ENCODE measurements at places on chromosomes 16 and 17.

DNA sequence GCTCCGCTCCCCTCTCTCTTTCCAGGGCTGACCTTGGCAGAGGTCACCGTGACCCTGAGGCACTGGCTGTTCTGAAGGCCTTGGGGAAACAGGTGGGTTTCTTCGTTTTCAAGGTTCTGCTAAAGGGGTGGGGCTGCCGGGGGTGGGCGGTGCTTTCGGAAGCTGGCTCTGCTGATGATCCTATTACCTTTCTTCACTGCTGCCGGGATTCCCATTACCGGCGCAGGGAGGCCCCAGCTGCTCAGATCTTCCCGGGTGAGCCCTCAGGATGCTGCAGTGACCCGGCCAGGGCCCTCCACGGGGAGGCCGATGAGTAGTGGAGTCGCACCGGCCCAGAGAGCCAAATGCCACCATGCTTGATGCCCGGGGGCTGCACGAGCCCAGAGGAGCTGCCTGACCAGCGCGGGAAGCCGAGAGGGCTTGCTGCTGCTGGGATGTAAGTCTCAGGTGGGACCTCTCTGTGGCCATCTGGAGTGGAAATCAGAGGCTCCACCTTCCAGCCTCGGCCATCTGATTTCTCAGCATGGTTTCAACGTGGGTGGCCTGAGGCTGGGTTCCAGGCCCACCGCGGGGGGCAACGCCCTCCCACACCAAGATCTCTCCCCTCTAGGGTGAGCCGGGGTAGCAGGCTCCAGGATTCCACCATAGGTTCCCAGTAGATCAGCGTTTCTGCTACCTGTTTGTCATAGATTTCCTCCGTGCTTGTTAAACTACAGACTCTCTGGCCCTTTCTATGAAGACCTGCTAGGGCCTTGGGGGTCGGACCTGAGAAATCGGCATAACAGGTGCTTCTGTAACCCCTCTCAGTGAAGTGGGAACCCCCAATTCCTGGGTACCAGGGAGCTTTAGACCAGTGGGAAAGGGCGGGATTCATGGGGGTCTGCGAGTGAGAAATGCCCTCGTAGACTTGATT is 21.6 kb upstream of the ADCY7 start:
- DNase-seq, result no peak

DNA sequence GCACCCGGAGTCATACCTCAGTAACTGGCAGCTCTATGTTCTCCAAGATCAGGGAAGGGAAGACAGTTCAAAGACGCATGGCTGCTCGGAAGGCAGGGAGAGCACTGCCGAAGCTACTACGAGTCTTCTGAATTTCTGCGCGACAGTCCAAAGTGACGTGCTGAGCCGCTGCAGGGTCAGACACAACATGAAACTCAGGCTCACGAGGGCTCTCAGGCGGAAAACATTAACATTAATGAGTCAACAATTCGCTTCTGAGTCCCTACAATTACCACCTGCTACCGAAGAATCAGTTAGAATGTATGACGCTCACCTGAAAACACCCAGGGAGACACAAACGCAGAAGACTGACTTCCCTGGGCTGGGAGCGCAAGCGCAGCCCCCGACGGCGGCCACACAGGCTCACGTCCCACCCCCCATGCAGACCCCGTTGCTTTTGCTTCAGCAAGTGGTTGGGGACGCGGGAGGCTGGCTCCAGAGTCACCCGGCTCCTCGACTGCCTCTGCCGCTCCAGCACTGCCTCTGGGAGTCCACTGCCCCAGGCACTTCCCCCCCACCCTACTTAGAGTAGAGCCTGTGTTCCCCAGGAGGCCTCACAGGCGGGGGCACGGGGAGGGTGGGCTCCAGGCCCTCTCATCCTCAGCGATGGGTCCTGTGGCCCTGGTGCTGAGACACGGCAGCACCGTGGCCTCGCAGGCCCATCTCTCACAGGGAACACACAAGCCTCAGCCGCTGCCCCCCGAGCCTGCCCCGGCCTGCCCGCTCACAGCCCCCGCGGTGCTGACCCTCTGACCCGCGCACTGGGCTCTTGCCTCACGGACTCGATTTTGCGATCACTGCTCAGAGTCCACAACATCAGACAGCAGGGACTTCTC is 38.9 kb downstream of the LMF1 start:
- no peak for DNase-seq

DNA sequence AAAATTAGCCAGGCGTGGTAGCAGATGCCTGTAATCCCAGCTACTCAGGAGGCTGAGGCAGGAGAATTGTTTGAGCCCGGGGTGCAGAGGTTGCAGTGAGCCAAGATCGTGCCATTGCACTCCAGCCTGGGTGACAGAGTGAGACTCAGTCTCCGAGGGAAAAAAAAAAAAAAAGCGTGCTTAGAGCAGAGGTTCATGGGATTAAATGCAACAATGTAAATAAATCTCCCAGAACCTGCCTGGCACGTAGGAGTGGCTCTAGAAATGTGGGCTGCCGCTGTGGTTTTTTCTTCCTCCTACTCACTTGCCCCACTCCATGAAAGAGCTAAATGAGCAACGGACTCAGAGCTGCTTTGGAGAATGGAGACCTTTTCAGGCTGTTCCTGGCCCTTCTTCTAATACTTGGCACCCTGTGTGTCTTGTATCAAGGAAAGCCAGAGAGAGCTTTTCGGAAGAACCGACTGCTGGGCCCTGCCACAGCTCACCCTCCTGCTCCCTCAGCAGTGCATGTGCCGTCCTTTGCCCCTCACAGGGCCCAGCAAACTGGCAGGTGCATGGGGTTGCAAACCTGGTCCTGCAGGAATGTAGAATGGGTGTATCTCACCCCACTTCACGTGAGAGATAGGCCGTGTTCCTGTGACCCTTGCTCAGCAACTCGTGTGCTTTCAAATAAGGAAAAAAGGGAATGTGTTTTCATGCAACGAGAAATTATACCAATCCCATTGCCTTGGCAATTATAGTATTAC is 52.0 kb downstream of the LDHD start:
- DNase-seq, result no peak

GRCh38 chr17:9004132-9004960 is 17.0 kb upstream of the NTN1 start:
- DNase-seq, result no peak

DNA sequence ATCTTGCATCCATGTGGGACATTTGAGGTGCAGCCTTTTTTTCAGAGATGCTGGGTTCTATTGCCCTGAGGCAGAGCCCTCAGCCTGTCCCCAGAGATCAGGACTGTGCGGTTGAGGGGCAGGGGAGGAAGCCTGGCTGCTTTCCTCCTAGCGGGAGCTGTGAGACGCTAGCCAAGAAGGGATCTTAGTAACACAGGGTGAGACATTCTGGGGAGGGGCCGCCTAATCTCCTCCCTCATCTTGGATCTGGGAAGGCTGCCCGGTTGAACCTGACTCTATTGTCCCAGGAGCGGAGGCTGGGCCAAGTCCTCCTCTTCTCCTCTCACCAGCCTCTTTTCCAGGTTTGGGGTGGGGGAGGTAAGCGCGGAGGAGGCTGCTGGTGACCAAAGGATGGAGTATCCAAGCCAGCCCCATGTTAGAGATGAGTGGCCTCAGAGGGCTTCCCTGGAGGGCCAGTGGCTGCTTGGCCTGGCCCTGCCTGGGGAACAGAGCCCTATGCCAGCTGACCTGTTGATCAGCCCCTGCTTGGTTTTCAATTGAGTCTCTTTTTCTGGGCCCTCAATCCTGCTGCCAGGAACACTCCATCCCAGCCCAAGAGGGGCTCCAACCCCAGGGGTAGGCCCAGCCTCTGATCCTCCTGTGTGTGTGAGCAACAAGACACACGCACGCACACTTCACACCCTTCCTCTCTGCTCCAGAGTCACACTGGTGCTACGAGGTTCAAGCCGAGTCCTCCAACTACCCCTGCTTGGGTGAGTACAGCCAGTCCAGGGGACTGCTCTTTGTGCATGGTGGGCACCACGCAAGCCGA is 5.0 kb downstream of the CA4 start:
- no peak for DNase-seq

- DNase-seq, result no peak
These were observed 34.2 kb upstream of the ABCA5 start for GRCh38 chr17:69361156-69361555.

DNA sequence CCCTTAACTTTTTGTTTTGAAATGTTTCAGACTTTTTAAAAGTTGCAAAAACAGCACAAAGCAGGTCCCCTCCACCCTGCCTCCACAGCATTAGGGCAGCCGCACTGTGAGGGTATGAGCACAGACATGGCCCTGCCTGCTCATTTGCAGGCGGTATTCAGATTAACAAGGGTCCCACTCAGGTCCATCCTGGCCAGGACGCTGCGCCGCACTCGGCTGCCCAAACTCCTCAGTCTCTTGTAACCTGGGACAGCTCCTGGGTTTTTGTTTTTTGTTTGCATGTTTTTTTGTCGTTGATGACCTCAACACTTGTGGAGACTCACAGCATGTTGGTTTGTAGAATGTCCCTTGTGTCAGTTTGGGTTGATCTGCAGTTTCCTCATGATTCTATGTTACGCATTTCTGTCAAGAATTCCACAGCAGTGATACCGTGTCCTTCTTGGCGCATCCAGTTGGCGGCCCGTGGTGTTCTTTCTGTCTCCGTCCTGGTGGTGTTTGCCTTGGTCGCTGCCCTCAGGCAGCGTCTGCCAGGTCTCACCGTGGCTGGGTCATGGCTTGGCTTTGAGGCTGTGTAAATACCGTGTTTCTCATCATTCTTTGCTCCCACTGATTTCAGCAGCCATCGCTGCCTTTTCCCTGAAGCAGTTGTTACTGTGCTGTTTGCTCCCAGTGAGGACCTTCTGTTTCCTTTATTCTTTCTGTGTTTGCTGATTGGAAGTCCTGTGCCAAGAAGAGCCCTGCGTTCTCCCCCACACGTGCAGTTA is 18.5 kb downstream of the CRAMP1 start:
- no peak for DNase-seq

GRCh38 chr16:90037276-90037675 is 18.0 kb upstream of the DBNDD1 start:
- no peak for DNase-seq

- no peak for DNase-seq
These were observed 154.4 kb downstream of the FOXL1 start for GRCh38 chr16:86732621-86733295.

- DNase-seq, result no peak
These were observed 92.7 kb downstream of the WSCD1 start for GRCh38 chr17:6162892-6163291.

DNA sequence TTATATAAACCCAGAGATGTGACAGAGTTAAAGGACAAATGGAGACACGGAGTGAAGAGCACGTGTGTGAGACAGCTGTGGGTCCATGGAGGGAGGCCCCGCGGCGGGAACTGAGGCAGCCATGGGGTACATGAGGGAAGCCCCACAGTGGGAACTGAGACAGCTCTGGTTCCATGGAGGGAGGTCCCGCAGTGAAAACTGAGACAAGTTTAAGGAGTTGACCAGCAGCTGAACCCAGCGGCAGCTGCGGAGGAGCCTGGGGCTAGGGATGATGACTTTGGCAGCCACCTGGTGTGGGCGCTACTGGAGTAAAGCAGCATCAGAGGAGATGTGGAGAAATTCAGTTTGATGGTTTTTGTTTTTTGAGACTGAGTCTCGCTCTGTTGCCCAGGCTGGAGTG is 185.1 kb downstream of the RPTOR start:
- DNase-seq, result no peak

- no peak for DNase-seq
These were observed 385.0 kb downstream of the CDH11 start for GRCh38 chr16:64736857-64737256.

GRCh38 chr17:33072421-33073161 is 80.9 kb downstream of the SPACA3 start:
- no peak for DNase-seq

DNA sequence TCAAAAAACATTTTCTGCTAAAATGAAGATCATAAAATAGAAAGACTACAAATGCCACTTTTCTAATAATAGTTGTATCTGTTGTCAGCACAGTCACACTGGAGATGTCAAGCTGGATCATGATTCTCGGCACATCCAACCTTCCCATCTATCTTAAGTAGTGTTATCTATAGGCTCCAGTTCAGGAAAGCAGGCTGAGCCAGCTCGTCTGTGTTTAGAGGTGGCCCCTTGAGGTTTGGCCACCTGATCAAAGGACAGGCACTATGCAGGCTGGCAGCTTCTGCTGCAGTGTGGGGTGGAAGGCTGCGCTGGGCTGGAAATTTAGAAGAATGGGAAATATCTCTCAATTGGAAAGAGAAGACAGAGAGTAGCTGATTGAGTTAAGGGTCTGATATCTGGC is 32.4 kb downstream of the SMYD4 start:
- no peak for DNase-seq

DNA sequence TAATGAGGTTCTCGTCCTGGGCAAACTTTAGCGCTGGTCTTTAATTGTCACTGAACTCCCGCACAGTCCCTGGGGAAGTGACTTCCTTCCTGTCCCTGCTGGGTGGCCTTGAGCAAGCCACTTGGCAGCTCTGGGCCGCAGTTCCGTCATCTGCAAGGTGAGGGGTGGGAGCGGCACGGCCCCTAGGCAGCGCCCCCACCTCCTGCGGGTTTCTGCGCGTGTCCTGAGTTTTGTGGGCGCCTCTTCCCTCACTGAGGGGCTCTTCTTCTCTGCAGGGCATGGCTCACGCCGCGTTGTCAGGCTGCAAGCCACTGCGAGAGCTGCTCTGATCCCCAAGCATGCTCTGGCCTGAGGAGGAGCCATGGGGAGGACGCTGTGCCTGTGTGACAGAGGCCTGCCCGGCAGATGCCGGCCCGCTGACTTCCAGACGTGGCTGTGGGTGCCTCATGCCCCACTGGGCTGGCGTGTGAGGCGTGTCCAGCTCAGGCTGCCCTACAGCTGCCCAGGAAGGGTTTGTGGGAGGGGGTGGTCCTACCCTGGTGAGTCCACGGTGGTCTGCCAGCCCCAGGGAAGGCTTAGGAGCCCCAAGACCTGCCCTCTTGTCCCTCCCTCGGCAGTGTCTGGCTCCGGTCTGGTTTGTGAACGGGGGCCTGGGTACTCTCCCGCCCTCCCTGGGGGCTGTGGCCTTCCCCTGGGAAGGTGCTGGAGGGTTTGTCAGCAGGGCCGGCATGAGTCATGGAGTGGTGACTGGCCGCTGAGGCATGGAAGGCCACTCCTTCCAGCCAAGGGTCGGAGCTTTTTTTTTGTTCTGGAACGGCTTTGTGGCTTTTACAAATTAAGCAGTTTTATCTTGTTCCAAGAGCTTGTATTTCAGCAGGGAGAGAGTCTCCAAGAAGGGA is 182.0 kb downstream of the SEC14L1 start:
- DNase-seq, result no peak

DNA sequence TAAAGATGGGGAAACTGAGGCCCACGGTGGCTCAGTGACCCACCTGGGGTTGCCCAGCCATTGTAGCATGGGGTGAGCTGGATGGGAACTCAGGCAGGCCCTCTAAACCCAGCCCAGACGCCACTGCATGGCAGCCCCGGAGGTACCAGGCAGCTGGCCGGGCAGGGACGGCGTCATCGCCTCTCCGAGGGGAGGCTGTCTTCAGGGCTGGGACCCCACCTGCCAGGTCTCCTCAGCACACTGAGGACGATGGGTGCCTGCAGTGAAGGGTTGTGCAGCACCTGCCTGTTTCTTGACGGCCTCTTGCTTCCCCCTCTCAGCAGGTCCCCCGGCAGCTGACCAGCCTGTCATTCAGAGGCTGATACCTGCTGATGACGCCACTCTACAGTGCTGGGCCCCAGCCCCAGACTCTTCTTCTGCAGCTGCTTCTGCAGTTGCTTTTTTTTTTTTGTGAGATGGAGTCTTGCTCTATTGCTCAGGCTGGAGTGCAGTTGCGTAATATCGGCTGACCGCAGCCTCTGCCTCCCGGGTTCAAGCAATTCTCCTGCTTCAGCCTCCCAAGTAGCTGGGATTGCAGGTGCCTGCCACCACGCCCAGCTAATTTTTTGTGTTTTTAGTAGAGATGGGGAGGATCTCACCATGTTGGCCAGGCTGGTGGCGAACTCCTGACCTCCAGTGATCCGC is 24.7 kb downstream of the RNF213 start:
- no peak for DNase-seq

GRCh38 chr16:79597277-79598062 is 3.1 kb downstream of the MAF start:
- no peak for DNase-seq
